ENCODE measurements at places on chromosomes 1 and 21.
A peak's percentile ranks its signal among the peaks of the same experiment; 100 is the strongest.

DNA sequence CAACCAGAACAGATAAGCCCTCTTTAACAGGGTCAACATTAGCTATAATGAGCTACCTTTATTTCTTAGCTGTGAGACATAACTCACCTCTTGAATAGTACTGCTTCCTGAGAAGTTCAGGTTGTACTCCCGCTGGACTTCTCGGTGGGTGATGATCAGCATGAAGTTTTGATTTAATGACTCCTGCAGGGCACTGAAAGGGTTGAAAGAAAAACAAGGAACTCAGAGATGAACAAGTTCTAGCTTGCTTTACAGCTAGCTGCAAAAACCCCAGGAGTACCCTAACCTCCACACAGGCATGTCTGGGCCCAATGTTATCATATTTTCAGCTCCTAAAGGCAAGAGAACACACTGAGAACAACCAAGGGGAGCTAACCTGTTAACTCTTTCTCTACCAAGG is 254.4 kb downstream of the FAF1 start:
- no peak for DNase-seq

DNA sequence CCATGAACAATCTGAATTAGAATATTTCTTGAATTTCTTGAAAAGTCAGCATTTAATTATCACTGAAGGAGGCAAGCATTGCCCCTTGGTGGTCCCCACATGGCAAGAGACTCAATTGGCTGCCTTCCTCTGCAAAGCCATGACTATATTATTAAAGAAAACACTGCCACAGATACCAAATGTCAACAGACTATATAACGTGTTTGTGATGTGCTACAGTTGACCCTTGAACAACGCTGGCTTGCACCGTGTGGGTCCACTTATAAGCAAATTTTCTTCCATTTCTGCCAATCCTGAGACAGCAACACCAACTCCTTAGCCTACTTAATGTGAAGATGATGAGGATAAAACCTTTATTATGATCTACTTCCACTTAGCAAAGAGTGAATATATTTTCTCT is 66.5 kb downstream of the NRIP1 start:
- DNase-seq, result no peak

- DNase-seq, result no peak
Observed at GRCh38 chr1:28928314-28928941, 14.1 kb downstream of the EPB41 start.

- DNase-seq, result peak; percentile 96
Observed at GRCh38 chr1:183180218-183180617, 5.8 kb upstream of the LAMC2 start.

GRCh38 chr1:197801684-197802083 is 26.4 kb upstream of the DENND1B start:
- no peak for DNase-seq

GRCh38 chr1:19644681-19645410 is 735 bp downstream of the NBL1 start:
- no peak for DNase-seq

- no peak for DNase-seq
Observed at GRCh38 chr1:110008971-110009565, 24.5 kb downstream of the AHCYL1 start.

- peak; percentile 82 for DNase-seq
Observed at GRCh38 chr1:38046884-38047602, 450 bp upstream of the POU3F1 start.

DNA sequence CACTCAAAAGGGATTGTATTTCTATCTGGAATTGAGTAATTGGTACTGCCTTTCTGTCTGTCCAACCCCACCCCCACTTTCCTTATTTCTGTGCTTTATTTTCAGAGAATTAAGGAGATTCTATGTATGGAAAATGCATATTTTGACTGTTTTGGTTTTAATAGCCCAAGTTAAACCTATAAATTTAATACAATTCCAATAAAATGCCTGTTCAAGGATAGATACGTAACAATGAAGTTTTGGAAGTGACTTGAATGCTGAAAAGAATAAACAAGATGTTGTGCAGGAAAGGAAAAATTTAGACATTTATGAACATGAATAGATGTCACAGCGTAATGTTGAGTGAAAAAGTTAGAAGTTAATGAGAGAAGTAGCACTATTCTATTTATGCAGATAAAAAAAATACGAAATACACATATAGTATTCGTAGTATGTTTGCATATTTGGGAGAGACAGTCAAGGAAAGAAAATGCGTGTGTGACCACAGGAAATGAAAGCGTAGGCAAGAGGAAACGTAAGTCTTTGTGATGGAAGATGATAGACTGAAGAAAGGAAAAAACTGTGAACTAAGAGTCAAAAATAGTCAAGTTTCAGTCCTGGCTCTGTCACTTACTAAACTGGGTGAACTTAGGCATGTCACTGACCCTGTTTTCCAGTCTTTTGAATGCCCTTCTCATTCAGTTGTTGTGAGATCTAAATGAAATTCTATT is 62.1 kb downstream of the MEF2D start:
- DNase-seq, result peak; percentile 24

GRCh38 chr21:21818898-21819297 is 820.7 kb downstream of the NCAM2 start:
- DNase-seq, result no peak

- no peak for DNase-seq
Observed at GRCh38 chr1:88311265-88311664, 372.8 kb upstream of the PKN2 start.

DNA sequence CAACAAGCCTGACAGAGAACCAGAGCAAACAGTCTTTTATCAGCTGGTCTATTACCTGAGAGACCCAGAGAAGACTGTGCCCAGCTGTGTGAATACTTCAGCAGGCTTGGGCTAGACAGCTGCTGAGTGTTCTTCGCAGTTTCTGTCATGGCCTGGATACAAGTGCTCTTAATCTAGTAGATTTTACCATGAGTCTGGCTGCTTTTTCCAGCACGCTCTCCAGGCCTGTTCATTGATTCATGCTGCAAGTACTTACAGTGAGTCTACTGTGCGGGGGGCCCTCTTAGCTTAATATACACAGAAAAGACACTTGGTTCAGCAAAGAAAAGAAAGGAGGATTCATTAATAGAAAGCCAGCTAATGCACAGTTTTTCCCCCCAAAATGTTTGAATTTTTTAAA is 48.5 kb downstream of the RGS7 start:
- no peak for DNase-seq

GRCh38 chr1:78536427-78536826 is 45.7 kb downstream of the PTGFR start:
- DNase-seq, result peak; percentile 79

DNA sequence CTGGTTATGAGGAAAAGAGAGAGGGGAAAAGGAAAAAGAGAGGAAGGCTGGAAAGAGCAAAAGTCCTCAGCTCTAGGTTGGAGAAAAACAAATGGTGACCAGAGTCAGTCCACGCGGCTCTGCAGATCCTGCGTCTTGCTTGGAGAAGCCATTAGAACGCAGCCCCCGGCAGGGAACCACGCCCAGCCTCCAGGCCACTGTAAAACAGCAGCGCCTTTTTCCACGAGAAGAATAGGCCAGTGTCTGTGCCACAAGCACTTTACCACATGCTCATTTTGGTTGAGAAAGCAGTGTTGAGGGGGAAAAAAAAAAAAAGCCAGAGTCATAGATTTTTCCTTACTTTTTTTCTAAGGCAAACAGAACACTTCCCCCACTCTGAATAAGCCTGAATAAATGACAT is 846.9 kb upstream of the ADAMTS5 start:
- no peak for DNase-seq

DNA sequence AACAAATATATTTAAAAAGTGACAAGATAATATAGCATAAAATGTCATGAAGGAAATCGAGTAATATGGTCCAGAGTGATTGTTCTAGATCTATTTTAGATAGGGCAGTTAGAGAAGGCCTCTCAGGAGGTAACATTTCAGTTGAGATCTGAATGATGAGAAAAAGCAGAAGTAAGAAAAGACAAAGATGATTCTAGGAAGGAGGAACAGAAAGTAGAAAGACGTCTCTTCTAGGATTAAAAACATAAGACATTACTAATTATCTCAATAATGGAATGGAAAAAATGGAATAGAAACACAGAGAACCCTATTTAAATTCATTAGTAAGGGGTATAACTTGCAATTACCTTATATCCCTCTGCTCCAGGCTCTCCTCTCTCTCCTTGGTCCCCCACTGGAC is 130.0 kb upstream of the ZNHIT6 start:
- no peak for DNase-seq

DNA sequence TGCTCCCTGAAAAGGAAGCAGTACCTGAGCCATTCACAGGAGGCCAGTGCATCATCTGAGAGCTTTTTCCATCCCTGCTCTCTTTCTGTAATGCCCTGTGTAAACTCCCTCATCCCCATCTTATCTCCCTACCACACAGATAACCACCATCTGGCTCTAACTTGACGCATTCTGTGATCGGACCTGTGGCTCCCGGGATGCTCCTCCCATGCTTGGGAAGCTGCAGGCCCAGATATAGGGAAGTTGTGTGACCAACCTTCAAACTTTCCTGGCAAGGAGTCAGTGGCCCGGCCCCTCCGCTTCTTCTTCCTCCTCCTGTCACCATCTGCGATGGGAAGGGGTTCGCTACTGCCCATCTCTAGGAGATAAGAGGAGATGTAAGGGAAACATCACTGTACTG is 21.1 kb downstream of the MKNK1 start:
- no peak for DNase-seq

GRCh38 chr1:109523706-109524105 is 14.2 kb upstream of the AMIGO1 start:
- no peak for DNase-seq

GRCh38 chr21:27545754-27546349 is 579.0 kb upstream of the ADAMTS5 start:
- no peak for DNase-seq

DNA sequence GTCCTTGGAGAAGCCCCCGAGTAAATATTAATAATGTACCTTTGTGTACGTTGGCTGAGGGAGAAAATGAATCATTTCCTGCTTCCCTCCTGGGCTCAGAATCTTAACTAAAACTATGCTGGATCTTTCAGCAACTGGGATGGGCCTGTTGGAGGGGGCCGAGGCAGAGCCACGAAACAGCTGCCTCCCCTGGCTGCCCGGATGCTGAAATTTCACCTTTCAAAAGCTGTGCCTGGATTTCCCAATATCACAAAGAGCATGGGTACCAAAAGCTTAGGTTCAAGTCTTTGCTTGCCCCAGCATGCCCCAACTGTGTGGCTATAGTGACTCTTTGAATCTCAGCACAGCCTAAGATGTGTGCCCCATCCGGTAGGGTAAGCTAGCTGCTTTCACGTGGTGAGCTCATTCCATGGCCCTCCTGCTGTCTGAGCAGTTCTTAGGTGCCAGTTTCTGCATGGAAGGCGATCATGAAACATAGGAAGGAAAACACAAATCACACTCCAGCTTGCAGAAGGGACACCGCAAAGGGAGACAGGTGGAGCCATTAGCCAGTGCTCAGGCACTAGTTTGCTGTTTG is 473.5 kb downstream of the PTPRU start:
- DNase-seq, result peak; percentile 76

GRCh38 chr1:187244623-187245022 is 415.9 kb downstream of the PLA2G4A start:
- DNase-seq, result peak; percentile 52

- no peak for DNase-seq
Observed at GRCh38 chr1:10050611-10051010, 17.9 kb downstream of the UBE4B start.

DNA sequence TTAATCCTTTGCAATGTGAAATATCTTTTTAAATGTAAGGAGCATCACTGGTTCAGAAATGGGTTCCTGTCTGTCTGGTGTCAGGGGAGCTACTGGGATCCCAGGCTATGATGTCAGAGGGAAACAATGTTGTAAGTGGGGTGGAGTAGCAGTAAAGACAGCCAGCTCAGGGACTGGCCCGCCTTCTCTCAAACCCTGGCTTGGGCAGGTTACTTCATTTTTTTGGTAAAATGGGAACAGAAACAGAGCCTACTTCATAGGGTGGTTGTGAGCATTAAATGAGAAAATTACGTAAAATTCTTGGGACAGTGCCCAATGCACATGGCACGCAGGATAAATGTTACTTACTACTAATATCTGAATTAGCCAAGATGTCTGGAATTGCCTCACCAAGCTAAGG is 30.7 kb upstream of the IL20 start:
- DNase-seq, result no peak

DNA sequence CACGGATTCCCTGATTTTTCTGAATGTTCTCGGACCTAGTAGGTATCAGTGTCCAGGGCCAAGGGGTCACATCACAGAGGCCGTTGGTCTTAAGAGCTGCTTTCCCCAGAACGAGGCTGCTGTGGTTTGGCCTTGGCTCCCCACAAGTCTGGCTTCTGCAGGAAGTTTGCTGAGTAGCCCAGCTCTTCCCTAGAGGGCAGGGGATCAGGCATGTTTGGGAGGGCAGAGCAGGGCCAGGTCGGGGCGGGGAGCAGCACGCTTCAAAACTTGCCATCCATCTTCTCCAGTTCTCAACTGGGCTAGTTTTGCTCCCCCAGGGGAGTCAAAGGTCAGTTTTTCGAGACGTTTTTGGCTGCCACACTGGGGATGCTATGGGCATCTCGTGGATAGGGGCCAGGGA is 37.0 kb downstream of the MAN1C1 start:
- no peak for DNase-seq

DNA sequence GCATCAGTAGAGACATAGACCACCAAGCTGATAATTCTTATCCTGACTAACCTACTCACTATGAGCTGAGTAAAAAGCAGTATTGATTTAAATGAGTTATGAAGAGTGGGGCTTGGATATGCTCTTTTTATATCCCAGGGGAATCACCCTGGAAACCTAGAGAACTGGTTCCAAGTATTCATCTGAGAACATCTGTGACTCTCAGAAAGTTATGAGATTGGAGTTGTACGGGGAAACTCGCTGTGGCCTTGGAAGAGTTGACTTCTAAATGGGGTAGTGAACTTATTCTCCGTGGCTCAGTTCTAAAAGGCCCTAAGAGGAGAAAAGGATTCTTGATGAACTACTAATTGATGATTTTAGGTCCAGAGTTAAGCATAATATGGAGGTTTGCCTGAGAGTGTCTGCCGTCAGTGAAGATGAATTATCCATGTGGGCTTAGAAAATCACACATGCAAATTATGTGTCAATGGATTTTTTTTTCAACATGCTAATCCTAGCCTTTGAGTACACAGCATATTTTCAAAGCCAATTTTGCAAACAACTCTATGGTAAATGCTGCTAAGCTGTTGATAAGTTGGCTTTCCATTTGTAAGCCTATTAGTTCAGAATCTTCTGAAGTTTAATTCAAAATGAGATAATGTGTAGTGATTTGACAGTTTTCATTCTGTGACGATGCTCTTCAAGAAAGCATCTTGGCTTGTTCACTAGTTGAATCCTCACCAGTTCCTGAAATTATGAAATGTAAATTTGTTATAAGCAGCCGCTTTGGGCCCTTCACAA is 122.7 kb downstream of the FGGY start:
- no peak for DNase-seq

DNA sequence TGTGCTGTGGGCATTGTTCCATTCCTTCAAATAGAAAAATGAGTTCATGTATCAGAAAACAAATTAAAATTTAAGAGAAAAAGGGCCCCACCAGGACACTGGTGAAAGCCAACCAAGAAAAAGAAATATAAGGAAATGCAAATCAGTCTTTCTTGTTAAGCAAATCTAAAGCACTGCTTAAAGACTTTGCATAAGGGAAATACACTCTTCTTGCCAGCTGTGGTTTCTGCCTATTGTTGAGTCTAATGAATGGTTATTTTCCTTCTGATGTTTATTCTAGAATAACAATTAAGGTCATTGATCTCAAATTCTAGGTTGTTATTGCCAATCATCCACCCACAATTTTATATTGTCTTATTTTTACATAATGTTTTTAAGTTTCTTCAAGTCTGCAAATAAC is 158.6 kb upstream of the SNX7 start:
- DNase-seq, result no peak

GRCh38 chr1:214645712-214646111 is 42.7 kb downstream of the CENPF start:
- no peak for DNase-seq

All from fibroblast of skin of abdomen (primary cell).